Karpas-422 (cell line): ENCODE measurements at places on chromosomes 1 and 21. TPM values are rescaled to one million over a fixed set of nuclear protein-coding genes. Genes with fewer than 3 reads are reported as not detected.

The LPAR3 gene
- total RNA-seq: not detected in 2 replicates

- peak; percentile 67 for DNase-seq
Measured at GRCh38 chr1:46991083-46991923, 32.2 kb upstream of the CYP4X1 start.

- no peak for DNase-seq
Measured at GRCh38 chr1:104797982-104798381, 1048.3 kb downstream of the AMY1C start.

The MROH9 gene
- total RNA-seq: not detected in 2 replicates

- no peak for DNase-seq
Measured at GRCh38 chr1:221862971-221863370, 121.1 kb upstream of the DUSP10 start.

The ADCY10 gene
- 0.14 TPM in 1 of 2 replicates, not detected in the other for total RNA-seq

GRCh38 chr1:212937034-212937433 lies 13.3 kb upstream of the VASH2 start:
- no peak for DNase-seq
